Stimulated activated CD4-positive, alpha-beta T cell treated with anti-CD3 and anti-CD28 coated beads, Interleukin-4, amount 100 ng/mL, for 48 hours (primary cell): ENCODE measurements at places on chromosomes 6 and 20.

- DNase-seq: no peak
These were observed 74.3 kb downstream of the SLX4IP start for GRCh38 chr20:10509376-10509775.

DNA sequence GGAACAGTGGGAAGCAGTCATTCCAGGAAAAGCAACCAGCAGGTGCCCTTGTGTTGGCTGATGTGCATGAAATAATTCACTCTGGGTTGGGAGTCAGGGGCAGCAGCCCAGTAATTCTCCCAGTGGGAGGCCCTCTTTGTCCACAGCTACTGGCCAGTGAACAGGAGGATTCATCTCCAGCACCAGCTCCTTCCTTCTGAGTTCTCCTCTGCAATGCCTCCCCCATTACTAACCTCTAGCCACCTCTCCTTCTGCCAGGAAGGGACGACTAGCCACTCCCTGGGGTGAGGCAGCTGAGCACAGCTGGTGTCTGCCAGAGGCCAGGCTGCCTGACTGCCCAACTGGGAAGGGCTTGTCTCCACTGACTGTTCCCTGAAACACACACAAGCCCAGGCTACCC is 12.5 kb upstream of the R3HDML start:
- DNase-seq: no peak

GRCh38 chr6:168293636-168294530 is 25.7 kb downstream of the DACT2 start:
- no peak for DNase-seq

DNA sequence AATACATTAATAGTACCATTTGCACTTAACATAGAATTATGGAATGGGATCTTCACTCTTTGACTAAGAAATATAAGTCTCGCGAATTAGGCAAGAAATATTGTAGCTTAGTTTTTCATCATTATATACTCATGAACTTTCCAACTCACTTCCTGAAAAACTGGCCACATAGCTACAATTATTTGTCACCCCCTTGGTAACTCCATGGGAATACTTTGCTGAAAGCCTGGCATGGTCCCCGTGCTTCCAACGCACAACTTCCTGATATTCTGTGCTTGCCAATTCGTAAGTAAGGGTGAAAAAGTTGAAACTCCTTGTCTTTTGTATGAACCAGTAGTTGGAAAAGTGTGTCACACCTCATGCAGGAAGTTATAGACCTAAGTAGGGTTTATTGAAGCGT is 23.7 kb upstream of the HLA-DQA1 start:
- no peak for DNase-seq

GRCh38 chr20:60402189-60403058 is 444.2 kb downstream of the CDH26 start:
- DNase-seq: no peak
